ENCODE measurements at places on chromosomes 5 and 9.

GRCh38 chr9:97572196-97572891, 60.8 kb downstream of the TSTD2 start:
- DNase-seq, result no peak

DNA sequence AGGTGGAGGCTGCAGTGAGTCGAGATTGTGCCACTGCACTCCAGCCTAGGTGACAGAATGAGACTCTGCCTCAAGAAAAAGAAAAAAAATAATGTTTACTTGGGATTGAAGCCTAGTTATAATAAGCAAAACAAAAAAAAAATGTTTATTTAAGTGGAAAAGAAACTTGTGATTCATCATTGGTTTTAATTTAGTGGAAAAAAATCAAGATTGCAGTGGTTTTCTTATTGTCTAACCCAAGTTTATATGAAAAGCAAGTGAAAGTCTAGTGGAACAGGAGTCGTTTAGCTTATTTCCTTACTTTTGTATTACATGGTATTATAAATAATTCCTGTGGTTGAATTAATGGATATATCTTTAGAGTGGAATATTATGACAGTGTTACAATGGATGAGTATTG, 8.4 kb downstream of the CNOT8 start:
- DNase-seq, result peak; percentile 65

GRCh38 chr5:114411380-114411931, 49.6 kb downstream of the KCNN2 start:
- DNase-seq, result no peak

DNA sequence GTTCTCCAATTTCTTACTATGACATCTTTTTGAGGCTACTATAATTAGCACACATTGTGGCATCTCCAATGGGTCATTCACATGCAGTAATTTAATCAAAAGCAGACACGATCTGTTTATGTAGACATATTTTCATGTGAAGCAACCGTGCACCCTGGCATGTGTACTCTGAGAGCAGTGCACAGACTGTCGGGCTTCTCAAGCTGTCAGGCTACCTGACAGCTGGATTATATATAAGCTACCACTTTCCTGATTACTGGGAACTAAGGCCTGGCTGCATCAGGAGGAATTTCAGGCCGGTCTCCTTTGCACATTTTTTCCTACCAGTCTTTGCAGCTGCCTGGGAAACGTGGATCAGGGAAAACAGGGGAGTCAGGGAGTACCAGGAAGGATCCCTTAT, 197.5 kb downstream of the MAPKAP1 start:
- peak; percentile 92 for DNase-seq

DNA sequence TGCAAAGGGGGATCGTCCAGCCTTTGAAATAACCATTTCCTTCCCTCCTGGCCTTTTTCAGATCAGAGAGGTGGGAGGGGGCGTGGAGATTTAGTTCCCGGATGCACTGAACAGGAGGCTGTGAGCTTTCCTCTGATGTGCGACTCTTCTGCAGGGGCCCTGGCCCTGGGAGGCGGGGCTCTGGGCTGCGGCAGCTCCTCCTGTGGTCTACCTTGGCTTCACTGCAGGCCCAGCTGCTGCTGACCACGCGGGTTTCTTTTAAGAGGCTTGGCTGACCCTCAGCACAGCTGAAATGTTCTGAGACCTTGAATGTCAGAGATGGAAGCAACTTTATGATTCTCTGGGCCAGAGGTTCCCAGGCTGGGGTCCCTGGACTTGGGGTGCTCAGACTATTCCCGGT, 27.0 kb upstream of the COL15A1 start:
- no peak for DNase-seq

DNA sequence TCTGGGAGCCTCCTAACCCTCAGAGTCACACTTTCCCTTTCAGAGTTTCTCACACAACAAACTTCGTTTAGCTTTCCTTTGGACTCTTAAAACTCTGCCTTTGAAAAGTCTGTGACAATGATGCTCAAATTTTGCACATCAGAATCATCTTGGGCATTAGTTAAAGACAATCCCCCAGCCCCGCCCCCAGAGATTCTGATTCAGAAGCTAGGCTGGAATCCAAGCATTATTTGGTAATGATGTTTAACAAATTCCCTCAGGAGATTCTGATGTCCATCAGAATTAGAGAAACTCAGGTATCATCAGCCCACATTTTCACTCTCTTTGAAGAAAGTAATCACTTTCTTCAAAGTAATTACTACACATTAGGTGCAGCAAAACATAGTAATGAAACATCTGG, 9.6 kb upstream of the PLPP1 start:
- no peak for DNase-seq

- DNase-seq, result peak; percentile 57
These were observed 46.5 kb downstream of the PIP5K1B start for GRCh38 chr9:68751556-68751955.

DNA sequence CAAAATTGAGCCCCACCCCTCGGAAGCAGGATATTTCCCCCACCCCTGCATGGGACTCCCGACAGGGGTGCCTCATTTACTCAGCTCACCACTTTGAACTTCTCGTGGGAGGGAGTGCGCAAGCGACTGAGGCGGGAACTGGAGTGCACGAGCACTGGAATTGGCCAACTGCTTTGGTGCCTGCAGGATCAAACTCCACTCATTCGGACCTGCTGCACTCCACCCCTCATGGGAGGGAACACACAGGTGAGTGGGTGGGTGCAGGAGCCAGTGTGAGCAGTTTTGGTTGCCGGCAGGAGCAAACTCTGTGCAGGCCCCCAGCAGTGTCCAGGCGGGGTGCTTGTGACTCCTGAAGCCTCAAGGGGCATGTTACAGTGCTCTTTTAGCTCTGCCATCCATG, 301.2 kb downstream of the TUSC1 start:
- no peak for DNase-seq

DNA sequence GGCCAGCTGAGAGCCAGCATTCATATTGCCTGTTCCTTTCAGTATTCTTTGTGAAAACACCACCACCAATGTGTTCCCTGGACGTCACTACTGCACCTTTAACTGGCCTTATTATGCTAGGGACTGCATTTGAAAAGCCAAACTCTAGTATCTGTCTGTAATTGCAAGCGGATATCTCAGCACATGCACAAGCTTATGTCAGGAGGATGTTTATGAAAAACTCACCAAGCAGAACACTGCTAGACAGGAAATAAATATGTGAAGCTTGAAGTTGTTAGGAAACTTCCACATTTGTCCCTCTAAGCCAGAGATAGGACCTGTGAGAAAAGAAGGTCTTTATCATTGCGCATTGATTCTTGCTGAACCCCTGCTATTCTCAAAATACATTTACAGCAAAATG, 135.4 kb upstream of the CCDC152 start:
- DNase-seq, result peak; percentile 18

DNA sequence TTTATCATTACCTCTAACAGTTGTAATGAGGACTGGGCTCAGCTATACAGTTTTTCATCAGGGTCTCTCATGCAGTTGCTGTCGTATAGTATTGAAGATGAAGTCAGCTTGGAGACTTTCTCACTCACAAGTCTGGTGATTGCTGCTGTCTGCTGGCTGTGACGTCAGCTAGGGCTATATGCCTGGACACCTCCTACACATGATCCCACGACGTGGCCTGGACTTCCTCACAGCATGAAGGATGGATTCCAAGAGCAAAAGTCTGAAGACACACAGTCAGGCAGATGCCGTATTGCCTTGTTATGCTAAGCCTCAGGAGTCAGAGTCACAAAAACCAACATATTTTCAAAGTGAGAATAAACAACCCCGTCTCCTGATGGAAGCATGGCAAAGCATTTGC, 193.3 kb downstream of the LURAP1L start:
- no peak for DNase-seq

GRCh38 chr5:3202570-3202969, 393.1 kb upstream of the IRX1 start:
- no peak for DNase-seq

- peak; percentile 54 for DNase-seq
These were observed 99.9 kb downstream of the FAM174A start for GRCh38 chr5:100634937-100635534.

DNA sequence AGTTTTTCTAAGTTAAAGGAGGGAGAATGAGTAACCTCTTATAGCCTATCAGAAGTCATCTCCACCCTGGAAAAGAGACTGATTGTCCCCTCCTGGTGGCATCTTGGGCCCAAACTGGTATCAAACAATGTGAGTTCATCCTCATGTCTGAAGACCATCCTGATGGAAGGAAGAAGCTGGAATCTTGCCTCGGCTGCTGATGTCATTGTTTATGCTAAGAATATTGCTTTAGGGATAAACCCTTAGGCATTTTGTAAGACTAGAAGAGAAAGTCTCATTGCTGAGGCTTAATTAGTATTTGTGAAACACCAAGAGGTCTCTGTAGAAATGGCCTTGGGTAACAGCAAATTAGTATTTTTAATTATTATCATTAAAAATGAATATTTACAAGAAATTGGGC, 65.7 kb upstream of the KCNN2 start:
- DNase-seq, result no peak

- DNase-seq, result no peak
These were observed 53.9 kb upstream of the TNFAIP8 start for GRCh38 chr5:119301906-119302305.

DNA sequence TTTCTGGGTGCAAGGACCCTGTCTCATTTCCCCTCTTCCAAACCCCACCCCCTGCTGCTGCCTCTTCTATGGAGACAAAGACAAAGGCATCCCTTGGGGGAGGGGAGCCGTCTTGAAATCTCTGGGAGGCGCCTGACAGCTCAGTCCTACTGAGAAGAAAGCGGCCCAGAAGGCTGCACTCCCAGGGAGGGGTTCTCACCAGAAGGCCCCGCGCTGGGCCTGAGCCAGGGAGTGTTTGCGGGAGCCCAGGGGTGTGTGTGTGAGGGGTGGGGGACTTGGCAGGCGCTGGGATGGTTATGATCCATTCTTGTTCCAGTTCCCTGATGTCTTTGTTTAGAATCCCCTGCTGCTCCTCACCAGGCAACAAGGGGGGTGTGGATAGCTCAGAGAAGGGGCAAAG, 45.7 kb upstream of the ALDH1B1 start:
- no peak for DNase-seq

DNA sequence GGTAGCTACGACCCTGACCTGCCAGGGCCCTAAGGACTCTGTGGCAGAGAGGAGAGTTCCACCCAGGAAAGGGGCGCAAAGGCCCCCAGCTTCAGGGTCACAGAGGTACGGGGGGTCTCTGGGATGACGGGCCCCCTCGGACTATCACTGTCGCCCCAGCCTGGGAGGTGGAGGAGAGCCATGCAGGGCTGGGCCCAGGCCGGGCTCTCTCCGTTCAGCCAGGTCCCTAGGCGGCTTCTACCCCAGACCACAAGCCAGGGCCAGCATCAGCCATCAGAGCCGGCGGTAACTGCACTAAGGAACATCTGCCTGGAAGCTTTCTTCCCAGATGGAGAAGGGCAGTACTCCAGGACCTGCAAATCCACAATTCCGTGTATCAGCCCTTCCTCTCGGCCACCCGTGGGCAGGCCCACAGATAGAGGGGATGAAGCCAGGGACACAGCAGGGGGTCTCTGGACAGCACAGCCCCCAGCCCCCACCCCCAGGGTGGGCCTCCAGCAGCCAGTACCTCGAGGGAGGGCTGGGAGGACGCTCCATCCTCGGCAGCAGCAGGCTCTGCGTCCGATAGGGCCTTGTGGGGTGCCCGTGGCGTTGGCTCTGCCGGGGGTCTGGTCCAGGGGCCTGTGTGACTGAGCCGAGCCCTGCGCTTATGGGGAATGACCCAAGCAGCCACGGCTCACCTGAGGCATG, 38.4 kb downstream of the NACC2 start:
- no peak for DNase-seq

- DNase-seq, result no peak
These were observed 12.7 kb downstream of the CNTFR start for GRCh38 chr9:34576597-34577399.

- no peak for DNase-seq
These were observed 195.0 kb downstream of the KIAA0825 start for GRCh38 chr5:94423411-94423810.

- no peak for DNase-seq
These were observed 63.4 kb downstream of the CD180 start for GRCh38 chr5:67133217-67133616.

DNA sequence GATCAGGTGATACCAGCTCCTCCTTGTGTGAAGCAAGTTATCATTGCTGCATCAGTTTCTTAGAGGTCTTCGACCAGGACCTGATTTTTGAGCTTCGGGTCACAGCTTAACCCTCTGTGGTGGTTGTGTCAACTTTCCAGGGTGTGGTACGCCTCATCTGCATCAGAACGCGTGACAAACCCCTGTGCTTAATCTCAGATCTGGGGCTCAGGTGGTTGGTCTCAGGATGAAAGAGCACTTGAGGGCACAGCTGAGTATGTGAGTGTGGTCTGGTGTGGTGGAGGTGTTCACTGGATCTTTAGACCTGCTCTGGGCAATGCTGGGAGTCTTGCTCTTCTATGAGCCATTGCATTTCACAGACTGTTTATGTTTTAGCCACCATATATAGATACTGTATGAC, 64.1 kb downstream of the OSTF1 start:
- DNase-seq, result no peak

DNA sequence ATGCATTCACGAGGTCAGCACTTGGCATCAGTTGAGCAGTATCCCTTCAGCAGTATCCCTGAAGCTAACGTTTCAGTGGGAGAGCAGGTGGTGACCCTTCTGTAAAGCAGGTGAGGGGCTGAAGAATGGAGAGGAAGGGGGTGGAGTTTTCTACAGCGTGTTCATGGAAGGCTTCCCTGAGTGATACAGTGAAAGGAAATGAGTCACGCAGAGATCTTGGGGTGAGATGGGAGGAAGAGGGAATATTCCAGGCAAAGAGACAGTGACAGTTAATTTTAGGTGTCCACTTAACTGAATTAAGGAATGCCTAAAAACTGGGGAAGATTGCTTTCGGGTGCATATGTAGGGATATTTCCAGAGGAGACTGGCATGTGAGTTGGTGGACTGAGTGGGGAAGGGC, 25.7 kb downstream of the TAS2R1 start:
- DNase-seq, result no peak

DNA sequence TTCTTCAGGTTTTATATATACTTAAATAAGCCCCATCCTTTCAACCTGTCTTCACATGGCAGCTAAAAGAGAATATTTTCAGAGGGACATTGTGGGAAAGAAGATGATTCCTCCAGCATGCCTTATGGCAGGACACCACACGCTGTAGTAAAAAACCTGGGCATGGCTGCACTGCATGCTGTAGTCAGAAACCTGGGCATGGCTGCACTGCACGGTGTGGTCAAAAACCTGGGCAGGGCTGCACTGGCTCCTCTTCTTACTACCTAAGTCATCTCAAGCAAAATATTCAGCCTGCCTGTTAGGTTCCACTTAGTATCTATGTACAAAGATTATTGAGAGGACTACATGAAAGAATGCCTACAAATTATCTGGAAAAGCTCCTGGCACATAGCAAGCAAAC, 153.6 kb downstream of the BRINP1 start:
- no peak for DNase-seq

GRCh38 chr5:73391441-73391881, 57.1 kb downstream of the FOXD1 start:
- peak; percentile 78 for DNase-seq

- no peak for DNase-seq
These were observed 137.8 kb upstream of the RETREG1 start for GRCh38 chr5:16754601-16755000.

- DNase-seq, result no peak
These were observed 199.9 kb downstream of the DIRAS2 start for GRCh38 chr9:90442723-90443122.
